ENCODE measurements at places on chromosomes 4 and X. TPM values are rescaled to one million over a fixed set of nuclear protein-coding genes. Genes with fewer than 3 reads are reported as not detected.
A peak's percentile ranks its signal among the peaks of the same experiment; 100 is the strongest.

- DNase-seq = no peak
These were observed 16.9 kb upstream of the LRBA start for GRCh38 chr4:151031831-151032605.

DNA sequence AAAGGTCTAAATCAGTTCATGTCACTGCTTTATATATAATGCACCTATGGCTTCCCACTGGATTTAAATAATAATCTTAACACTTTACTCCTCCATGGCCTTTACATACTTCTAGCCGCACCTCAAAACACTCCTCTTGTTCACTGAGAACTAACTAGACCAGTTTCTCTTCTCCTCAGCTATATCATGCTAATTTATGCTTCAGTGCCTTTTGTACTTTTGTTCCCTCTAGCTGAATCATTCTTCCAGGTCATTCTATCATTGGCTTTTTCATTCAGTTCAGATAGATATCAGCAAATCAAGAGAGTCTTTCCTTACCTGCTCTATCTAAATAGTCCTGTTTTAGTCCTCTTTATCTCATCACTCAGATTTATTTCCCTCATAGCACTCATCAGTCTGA is 64.2 kb downstream of the TET2 start:
- no peak for DNase-seq

GRCh38 chrX:4206941-4207340 is 493.5 kb upstream of the PRKX start:
- DNase-seq = no peak

KCTD8 gene
- 11.7 TPM for total RNA-seq

GRCh38 chrX:20217271-20217670 is 49.4 kb downstream of the RPS6KA3 start:
- no peak for DNase-seq

ESX1 gene
- not detected for total RNA-seq

DNA sequence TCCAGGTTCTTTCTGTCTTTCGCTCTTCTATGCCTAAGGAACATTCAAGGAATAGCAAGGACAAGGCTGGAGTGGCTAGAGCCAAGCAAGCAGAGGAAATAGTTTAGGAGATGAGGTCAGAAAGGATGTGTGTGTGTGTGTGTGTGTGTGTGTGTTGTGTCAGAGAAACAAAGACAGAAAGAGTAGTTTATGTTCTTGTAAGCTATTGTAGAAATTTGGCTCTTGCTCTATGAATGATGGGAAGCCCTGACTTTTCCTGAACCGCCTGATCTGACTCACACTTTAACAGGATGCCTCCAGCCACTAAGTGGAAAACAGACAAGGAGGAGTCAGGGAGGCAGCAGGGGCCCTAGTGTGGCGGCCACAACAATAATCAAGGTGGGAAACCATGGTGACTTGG is 39.7 kb downstream of the LGI2 start:
- no peak for DNase-seq

- peak; percentile 66 for DNase-seq
These were observed 29.4 kb upstream of the ADRA2C start for GRCh38 chr4:3736806-3737205.

PALLD gene
- total RNA-seq = 47.3 TPM

DNA sequence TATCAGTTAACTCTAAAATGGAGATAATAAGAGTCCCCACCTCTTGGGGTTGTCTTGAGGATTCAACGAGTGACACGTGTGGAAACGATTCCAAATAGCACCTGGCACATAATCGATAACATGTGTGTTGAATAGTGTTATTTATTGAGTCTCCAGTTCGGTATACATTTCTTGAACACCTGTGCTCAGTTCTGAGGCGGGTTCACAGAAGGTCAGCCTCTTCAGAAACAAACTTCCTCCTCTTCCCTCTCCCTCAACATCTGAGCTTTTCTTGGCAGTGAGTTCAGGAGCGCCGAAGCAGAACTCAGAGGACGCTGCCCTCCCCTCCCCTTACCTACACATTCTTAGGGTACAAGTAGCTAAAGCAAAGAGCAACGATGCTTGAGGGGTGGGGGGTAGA is 934 bp downstream of the PDHA1 start:
- no peak for DNase-seq

DNA sequence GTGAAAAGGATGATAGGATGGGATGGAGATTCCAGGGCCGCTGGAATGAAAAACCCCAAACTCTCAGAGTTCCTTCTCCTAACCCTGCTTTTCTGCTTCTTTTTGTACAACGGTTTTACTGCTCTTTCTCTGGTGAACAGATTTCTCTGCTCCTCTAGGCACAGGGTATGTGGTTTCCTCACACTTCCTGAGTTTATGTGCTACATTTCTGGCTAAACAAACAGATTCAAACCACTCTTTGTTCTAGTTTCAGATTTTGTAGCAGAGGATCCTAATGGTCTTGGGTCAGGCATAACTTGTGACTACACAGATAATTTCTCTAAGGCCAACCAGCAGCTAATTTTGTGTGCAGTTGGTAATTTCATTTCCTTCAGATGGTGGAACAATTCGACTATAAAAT is 52.6 kb downstream of the OSTC start:
- DNase-seq = no peak

CSN1S1 gene
- total RNA-seq = not detected

DCAF16 gene
- 49.1 TPM for total RNA-seq

DNA sequence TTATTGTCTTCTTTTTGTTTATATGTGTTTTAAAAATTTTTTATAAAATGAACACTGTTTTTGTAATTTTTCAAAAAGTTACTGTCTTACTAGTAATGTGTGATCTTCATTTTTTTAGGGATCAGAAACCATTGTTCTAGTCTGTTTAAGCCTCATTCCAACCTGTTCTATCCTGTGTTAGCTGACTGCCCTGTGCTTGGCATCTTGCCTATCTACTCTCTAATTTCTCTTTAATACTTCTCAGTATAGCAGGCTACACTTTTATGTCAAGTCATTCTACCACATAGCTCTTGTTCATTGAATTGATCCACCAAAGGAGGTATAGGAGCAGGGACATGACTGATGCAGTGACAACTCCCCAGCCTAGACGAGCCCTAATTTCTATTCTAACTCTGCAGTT is 70.2 kb upstream of the PLS3 start:
- no peak for DNase-seq

GRCh38 chr4:29405116-29405515 is 1315.1 kb upstream of the PCDH7 start:
- no peak for DNase-seq

- no peak for DNase-seq
These were observed 7.0 kb downstream of the VAMP7 start for GRCh38 chrX:155888139-155888538.

All from dorsolateral prefrontal cortex (tissue), 122 donors.